ENCODE measurements at places on chromosomes 1 and 21.
A peak's percentile ranks its signal among the peaks of the same experiment; 100 is the strongest.

- DNase-seq: no peak
These were observed 176.7 kb downstream of the LYPLAL1 start for GRCh38 chr1:219350172-219350931.

DNA sequence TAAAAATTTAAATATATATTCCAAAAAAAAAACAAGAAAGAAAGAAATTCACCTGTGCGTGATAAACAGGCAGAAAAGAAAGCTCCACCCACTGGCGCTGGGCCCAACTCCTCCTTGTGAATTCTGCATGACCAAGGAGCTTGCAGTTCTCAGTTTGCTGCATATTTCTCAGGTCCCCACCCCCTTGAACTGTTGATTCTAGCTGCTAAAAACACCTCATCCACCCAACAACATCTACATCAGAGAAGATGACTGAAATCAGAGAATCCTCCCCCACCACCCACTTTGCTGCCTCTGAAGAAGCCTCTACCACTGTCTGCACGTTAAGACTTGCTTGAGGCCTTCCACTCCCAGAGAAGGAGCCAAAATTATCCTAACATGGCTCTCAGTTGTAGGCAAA lies 104.8 kb downstream of the RGS2 start:
- DNase-seq: no peak

GRCh38 chr1:12435639-12436344 lies 182.2 kb downstream of the DHRS3 start:
- peak; percentile 49 for DNase-seq

DNA sequence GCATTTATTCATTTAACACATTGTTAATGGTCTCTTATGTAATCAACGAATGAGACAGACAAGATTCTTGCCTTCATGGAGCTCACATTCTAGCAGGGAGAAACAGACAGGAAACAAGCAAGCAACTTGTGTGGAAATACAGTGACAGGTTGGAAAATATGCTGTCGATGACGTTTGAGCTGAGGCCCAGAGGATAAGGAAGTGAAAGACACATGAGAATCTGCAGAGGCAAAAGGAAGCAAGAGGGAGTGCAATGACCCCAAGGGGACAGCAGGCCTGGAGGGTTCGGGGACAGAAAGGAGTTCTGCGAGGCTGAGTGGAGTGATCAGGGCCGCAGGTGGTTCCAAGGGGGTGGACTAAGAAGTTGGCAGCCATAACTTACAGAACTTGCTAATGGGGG lies 60.6 kb upstream of the AKT3 start:
- no peak for DNase-seq

DNA sequence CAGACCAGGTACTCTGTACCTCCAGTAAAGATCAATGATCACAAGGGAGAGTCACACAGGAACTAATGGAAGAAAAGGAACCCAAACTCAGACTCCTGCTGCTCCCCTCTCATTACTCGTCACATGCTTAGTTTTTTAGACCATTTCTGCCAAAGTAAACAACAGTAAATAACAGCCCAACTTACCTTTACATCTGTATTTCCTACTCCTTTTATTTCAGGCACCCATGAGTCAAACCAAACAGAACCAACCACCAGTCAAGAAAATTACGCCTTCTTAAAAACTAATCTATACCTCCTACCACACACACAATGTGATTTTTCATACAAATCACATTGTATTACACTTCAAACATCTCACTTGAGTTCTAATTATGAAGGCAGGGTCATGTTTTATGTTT lies 61.4 kb upstream of the HTR1D start:
- DNase-seq: no peak

GRCh38 chr21:44498280-44499210 lies 41.5 kb downstream of the KRTAP10-1 start:
- no peak for DNase-seq

DNA sequence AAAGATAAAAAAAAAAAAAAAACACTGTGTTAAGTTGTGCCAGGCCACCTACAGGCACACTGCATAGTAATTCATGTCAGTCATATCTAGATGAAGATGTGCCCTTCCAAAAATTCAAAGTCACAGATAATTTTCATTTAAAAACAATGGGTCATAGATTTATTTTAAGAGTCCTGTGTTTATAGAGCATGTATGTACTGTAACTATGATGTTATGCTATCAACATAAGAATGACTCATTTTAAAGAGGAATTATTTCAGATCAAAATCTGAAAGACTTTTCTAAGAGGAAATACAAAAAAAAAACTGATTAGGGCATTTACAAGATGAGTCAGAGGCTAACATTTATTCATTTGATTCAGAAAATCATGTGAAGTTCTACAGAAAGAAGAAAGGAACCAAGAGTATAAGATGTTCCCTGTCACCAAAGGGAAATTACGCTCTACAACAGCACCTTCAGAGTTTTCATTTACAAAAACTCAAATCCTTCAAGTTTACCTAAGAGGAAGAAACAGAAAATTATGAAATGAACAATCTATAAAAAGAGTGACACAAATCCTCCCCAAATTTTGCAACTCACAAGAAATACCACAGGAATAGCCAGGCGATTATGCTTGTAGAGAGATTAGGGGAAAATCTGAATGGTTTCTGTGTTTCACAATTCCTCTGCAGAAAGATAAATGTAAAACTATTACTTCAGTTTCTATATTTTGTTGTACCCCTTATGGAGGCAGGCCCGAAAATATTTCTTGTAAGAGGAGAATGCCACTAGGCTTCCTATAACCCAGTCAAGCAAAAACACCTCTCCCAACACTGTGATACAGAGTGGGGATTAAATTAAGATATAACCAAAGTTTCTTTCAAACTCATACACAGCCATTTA lies 13.8 kb downstream of the TP53BP2 start:
- DNase-seq: no peak

- no peak for DNase-seq
These were observed 9.9 kb upstream of the KLF18 start for GRCh38 chr1:44151332-44151731.

GRCh38 chr1:3558036-3558726 lies 53.1 kb downstream of the MEGF6 start:
- DNase-seq: no peak

DNA sequence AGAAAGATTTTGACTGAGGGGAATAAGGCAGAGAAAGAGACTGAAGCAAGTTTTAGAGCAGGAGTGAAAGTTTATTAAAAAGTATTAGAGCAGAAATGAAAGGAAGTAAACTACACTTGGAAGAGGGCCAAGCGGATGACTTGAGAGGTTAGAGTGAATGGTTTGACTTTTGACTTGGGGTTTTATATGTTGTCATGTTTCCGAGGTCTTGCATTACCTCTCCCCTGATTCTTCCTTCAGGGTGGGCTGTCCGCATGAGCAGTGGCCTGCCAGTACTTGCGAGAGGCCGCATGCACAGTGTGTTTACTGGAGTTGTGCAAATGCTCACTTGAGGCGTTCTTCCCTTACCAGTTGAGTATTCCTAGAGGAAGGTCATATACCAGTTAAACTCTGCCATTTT lies 13.0 kb upstream of the DENND2D start:
- DNase-seq: no peak

DNA sequence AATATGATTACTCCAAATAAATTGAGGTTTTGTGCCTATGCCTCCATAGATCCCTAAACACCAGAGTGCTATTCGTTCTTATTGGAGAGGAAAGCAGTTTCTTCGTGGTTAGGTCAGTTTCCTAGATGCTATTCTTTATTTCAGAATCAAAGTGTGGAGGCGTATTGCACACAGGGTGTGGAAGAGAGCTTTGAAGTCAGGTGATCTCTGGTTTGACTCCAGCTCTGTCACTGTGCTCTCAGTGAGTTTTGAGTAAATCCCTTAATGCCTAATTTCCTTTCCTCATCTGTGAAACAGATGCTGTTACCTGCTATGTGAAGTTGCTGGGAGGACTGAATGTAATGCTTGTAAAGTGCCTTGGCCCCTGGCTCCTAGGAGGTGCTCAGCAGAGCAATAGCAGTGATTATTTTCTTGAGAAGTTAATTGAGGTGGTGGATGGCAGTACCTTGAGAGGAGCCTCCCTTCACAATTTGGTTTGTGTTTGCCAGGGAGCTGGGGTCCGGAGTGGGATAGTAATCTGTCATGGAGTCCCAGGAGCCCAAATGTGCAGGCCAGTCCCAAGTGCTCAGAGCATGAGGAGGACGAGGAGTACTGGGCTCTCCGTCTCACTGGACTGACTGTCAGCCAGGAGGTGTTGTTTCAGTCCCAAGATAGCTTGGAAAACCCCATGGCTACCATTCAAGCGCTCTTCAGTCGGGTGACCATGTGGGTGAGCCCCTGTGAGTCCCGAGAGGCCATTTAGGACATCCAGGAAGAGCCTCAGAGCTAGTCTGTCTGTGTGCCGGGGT lies 14.9 kb downstream of the NTPCR start:
- no peak for DNase-seq

DNA sequence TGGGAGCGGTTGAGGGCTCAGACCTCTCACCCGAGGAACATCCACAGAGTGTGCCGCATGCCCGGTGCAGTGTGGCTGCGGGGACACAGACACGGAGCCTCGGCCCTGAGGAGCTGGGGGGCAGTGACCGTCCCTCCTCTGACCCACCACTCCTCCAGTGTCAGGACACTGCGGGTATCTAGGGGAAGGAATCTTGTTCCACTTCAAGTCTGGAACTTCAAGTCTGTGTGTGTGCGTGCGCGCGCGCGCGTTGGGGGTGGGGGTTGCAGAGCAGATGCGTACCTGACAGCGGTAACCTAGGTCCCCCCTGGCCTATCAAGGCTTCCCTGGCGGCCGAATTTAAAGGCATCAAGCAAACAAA lies 17.3 kb downstream of the PCSK9 start:
- DNase-seq: no peak
